ENCODE measurements at places on chromosomes 5 and 9.

- DNase-seq, result no peak
These were observed 56.2 kb upstream of the EQTN start for GRCh38 chr9:27353166-27353473.

DNA sequence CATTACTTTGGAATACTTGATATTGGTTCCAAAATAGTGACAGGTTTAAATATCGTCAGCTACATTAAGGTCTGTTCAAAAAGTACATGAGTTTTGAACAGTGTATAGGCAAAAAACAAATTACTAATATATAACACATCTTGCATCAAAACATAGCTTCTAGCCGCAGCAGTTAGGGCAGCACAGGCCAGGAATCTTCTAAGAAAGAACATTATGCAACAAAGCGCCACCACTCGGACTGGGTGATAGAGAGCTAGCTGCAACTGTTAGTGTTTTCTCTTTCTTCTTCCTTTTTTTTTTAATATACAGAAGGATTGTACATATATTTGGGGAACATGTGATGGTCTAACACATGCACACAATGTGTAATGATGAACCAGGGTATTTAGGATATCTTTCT is 504.5 kb downstream of the NR2F1-AS1 start:
- DNase-seq, result peak; percentile 32

DNA sequence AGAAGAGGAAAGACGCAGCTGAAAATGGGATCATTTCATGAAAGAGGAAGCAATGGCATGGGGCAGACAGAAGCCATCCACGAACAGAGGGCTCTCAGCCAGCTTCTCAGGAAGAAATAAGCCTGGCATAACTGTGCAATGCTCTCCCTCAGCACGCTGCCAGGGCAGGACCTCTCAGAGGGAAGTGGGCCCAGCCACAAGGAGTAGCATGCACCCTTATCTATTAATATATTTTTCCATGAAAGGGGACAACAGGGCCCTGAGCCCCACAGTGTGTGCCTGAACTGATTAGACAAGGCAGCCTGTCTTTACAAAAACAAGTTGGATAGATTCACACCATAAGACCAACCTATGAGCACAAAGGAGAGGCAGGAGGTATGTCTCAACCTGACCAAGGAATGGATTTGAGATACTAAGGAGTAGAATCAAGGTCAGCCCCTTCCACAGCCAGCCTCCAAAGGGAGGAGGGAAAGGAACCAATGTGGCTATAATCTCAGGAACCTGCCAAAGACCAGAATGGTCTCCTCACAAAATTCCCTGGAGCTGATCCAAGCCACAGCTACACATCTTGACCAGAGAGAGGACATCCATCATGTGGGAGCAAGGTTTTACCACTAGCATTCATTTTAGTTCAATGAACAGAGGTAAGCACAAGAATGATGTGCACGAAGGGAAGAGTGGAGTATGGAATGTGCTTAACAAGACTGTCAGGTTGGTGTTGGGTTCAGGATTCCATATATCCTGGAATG is 154.8 kb downstream of the SIL1 start:
- peak; percentile 35 for DNase-seq

DNA sequence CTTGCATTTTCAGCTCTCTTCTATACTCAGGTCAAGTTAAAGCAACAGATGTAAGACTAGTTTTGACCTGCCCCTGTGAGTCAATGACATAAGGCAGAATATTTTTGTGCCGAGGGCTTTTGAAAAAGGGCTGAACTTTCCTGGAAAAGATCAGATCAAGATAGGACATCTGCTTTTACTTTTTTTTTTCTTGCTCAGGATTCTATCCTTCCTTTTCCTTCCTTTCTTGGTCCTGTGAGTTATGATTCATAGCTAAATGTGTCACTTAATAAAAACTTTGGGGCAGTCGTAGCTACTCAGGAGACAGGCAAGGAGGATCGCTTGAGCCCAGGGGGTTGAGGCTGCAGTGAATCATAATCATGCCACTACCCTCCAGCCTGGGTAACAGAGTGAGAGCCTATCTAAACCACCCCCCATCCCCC is 84.3 kb upstream of the BRINP1 start:
- no peak for DNase-seq

DNA sequence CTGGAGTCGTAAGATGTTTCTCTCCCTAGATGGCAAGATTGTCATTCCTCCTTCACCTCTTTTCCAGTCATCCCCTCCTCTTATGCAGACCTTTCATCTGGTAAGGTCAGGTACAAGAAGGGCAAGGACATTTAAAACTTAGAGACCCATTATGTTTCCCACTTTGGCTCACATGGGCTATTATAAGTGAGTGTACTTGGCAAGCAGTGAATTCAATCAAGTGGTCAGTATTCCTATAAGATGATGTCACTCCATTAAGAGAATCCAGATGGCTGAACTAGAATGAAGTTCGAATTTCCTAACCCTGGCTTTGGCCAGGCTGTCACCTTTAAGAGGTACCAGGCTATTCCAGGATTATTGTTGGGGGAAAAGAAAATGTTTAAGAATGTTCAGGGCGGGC is 32.2 kb downstream of the ZNF131 start:
- DNase-seq, result peak; percentile 13

DNA sequence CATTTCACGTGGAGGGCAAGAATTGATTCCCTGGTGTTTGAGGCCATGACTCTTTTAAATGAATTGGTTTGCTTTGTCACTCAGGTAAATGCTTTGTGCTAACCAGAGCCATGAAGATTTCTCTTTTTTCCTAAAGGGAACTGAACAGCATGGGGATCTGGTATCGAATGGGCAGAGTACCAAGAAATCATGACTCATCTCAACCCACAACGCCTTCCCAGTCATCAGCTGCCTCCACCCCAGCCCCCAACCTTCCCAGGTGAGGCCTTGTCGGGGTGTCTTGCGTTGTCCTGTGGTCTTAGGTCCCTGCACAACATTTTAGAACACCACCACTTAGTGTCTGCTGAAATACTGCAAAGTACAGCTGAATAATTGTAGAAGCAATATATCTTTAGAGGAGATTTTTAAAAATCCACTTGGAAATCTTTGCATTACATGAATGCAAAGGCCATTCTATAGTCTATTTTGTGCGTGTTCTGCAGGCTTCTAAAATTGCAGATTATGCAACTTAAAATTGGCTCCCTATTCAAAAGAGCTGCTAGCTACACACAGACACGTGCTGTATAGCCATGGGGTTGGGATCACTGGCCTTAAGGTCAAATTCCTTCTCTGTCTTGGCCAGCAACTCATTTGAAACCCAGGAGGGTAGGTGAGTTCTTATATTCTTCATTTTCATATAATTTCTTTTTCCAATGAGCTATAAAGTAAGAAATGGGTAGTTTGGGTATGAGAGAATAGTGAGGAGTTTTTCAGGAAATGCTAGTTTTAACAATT is 69.0 kb downstream of the MVB12B start:
- DNase-seq, result peak; percentile 45

- no peak for DNase-seq
These were observed 60.9 kb upstream of the ORM1 start for GRCh38 chr9:114261987-114262386.

DNA sequence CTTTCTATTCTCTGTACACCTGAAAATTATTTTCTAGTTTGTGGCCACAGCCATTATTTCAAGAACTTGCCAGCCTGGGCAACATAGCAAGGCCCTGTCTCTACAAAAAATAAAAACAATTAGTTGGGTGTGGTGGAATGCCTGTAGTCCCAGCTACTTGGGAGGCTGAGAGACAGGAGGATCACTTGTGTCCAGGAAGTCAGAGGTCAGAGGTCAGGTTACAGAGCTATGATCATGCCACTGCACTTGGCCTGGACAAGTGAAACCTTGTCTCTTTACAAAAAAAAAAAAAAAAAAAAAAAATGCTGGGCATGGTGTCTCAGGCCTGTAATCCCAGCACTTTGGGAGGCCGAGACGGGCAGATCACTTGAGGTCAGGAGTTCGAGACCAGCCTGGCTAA is 58.3 kb downstream of the HMGCR start:
- DNase-seq, result no peak

- DNase-seq, result no peak
These were observed 195.6 kb downstream of the DEPDC1B start for GRCh38 chr5:60504342-60504741.

GRCh38 chr5:119095611-119096010 is 24.7 kb downstream of the DMXL1 start:
- no peak for DNase-seq

DNA sequence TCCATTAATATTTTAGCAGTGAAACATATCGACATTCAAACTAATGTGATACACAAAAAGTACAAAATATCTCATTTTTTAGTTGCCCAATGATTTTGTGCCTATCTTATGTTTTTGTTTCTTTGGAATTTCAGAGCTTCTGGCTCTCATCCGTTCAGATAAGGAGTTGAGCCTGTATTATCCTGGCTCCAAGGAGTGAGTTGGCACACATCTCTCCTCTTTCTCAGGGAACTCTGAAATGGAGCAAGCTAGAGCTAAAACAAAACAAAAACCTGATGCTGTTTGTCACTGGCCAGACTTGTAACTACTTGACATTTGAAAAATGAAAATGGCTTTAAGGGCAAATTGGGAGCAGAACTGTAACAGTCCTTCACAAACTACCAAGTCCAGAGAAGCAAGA is 131.3 kb upstream of the SLC28A3 start:
- peak; percentile 10 for DNase-seq

DNA sequence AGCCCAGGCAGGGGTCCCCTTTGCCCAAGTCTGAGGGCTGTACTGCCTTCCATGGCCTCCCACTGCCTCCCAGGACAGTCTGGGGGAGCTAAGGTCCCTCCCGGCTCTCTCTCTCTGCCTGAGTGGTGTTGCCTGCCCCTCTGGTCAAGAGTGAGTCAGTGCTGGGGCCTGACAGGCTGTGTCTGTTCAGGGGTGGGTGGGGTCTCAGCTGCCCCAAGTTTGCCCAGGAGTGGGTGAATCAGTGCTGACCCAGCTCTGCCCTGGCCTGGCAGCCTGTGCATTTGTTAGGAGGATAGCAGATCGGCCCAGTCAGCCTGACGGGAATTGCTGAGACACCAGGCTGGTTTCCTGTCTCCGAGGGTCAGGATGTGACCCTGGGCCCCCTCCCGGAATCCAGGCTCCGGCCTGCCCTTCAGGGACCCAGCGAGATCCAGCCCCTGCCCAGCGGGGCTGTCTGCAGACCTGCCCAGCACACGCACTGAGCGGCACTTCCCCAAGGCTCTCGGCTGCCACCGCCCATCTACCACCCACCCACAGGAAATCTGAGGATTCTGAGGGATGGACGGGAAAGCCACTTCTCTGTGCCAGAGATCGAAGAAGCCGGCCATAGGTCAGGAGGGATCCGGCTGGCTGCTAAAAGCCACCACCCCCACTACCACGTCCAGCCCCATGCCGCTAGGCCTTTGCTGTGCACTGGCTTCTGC is 15.9 kb downstream of the ENG start:
- DNase-seq, result peak; percentile 94

- DNase-seq, result no peak
These were observed 443.0 kb downstream of the ACTL7B start for GRCh38 chr9:108412755-108413154.

Measured in fibroblast of pulmonary artery (primary cell).